ENCODE measurements at places on chromosomes 3 and 15.

DNA sequence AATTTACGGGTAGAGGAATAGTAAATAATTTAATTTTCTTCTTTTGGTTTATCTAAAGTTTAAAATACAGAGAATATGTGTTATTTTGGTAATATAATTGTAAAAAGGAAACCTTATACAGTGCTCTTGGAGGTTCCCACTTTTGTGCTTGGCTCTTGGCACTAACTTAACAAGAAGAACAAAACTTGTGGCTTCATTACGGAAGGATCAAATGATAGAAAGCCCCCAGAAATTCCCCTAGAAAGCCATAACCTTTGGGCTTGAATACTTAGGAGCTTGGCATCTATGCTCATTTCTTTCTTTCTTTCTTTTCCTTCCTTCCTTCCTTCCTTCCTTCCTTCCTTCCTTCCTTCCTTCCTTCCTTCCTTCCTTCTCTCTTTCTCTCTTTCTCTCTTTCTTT lies 197.5 kb downstream of the SOX2 start:
- DNase-seq: no peak

- no peak for DNase-seq
Observed at GRCh38 chr3:60175680-60176079, 1075.6 kb downstream of the FHIT start.

DNA sequence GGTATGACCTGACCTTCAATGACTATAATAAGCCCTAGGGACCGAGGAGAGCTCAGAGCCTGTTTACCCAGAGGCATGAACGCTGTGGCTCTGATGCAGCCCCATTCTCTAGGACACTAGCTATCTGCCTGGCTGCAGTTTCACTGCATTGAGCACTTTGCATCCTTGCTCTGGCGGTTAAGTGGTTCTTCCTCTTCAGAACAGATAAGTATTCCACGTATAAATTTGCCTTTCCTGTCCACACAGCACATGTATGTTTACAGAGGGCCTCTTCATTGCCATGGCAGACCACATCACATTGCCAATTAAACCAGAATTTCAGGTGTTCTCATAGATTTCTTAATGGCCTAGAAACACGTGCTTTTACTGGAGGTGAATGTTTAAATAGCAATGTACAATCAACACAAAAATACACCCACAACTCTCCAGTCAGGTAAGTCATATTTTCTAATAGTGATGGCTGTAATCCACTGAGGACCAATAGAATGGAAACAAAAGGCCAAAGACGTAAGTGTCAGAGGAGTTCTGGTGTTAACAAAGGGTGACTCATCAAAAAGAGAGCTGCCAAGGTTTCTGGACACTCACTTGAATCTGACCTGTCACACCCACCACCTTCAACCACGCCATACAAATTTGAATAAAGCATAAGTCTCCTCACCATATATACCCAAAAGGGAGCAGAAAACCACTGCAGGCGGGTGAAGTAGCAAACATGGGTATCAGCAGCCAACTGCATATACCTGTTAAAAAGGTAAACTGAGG lies 553.4 kb downstream of the OCA2 start:
- peak; percentile 21 for DNase-seq

- no peak for DNase-seq
Observed at GRCh38 chr15:91348752-91349500, 248.9 kb downstream of the SV2B start.

- DNase-seq: peak; percentile 21
Observed at GRCh38 chr15:91928675-91929074, 75.2 kb downstream of the SLCO3A1 start.

All from NCI-H1092 treated with DMSO at 0.1 percent for 48 hours (cell line).